ENCODE measurements at places on chromosomes 1 and 21. TPM values are rescaled to one million over a fixed set of nuclear protein-coding genes. Genes with fewer than 3 reads are reported as not detected.

Gene ZNF683
- not detected for total RNA-seq

Gene ESPN
- 152 TPM for total RNA-seq

Gene BARHL2
- not detected for total RNA-seq

Gene HRNR
- not detected for total RNA-seq

Gene IRF6
- total RNA-seq, result 92.8 TPM

Gene CFHR3
- total RNA-seq, result not detected

Gene LORICRIN
- total RNA-seq, result not detected

Gene C1orf116
- total RNA-seq, result 17.2 TPM

Gene FNDC10
- total RNA-seq, result 3.3 TPM

Gene S100B
- total RNA-seq, result 7.4 TPM

Gene LDLRAD1
- not detected for total RNA-seq

Gene ZNF697
- total RNA-seq, result 3.1 TPM

Gene OR2T35
- total RNA-seq, result not detected

Gene YOD1
- 6.6 TPM for total RNA-seq

Gene SELE
- total RNA-seq, result 0.61 TPM

Gene FAM229A
- 7.9 TPM for total RNA-seq

Gene CSMD2
- total RNA-seq, result 0.28 TPM

Gene NFASC
- total RNA-seq, result 8.2 TPM

Gene CSF3R
- total RNA-seq, result 2.9 TPM
